ENCODE measurements at places on chromosomes 11 and 22.
A peak's percentile ranks its signal among the peaks of the same experiment; 100 is the strongest.

- no peak for DNase-seq
Measured at GRCh38 chr22:23282986-23283385, 102.7 kb downstream of the BCR start.

GRCh38 chr11:61659413-61660196, 20.6 kb upstream of the DAGLA start:
- no peak for DNase-seq

DNA sequence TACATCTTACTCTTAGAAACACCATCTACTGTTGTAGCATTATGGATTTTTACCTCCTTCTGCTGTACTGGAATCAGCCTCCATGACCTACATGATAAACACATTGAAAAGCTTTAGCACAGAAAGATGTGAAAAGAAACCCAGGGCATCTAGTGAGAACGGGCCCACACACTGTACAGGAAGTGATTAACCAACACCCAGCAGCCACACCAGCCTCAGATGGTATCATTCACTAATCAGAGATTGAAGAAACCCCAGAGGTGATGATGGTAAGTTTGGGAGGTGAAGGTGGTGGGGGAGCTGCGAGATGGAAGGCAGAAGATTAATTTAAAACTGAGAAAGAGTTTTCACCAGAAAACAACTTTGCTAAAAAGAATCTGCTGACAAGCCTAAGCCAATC, 46.1 kb downstream of the RASSF10 start:
- DNase-seq = no peak

DNA sequence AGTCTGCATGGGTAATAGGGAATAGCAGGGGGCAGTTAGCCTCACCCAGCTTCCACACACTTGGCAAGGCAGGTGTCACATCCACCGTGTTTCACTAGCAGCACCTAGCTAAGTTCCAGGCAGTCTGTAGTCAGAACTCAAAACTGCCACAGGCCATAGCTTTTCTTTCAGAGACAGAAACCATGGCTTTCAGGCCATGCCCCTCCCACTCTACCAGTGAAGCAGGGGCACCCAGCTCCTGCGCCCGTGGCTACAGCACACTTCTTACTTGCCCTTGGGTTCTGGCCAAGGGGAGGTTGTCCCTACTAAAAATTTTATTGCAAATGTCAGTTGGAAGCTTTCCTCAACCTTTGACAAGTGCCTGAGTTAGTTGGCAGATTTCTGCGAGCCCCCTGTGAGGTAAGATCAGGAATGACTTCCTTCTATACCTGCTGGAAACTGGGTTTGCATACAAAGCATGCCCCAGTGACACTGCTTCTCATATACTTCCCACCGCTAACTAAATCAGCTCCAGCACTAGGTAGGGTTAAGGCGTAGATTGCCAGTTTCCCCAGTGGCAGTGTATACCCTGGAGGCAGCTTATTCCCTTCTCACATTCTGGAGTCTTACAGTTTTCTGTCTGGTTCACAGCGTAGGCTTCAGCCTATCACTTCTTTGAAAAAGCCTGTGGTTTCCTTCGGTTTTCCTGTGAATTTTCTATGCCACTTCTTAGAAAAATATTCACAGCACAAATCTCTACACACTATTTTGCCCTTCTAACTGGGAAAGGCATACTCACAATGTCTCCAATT, 139.0 kb upstream of the LUZP2 start:
- no peak for DNase-seq

DNA sequence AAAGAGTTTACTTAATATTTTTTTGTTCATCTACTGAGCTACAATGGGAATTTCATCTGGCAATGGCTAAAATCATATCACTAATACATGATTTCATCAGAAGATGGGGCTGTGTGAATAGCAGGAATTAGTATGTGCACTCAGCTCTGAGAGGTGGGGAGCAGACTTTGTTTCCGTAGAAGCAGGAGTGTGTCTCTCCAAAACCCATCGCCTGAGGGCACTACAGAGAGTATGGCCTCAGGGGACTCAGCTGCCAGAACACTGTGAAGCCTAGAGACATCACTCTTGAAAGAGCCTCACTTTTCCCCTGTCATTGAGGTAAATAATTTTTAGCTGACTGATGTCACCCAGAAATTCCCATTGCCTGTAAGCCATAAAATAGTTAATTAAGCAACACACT, 261.4 kb upstream of the ISX start:
- no peak for DNase-seq

GRCh38 chr11:101482556-101483124, 101.2 kb downstream of the TRPC6 start:
- DNase-seq = no peak

DNA sequence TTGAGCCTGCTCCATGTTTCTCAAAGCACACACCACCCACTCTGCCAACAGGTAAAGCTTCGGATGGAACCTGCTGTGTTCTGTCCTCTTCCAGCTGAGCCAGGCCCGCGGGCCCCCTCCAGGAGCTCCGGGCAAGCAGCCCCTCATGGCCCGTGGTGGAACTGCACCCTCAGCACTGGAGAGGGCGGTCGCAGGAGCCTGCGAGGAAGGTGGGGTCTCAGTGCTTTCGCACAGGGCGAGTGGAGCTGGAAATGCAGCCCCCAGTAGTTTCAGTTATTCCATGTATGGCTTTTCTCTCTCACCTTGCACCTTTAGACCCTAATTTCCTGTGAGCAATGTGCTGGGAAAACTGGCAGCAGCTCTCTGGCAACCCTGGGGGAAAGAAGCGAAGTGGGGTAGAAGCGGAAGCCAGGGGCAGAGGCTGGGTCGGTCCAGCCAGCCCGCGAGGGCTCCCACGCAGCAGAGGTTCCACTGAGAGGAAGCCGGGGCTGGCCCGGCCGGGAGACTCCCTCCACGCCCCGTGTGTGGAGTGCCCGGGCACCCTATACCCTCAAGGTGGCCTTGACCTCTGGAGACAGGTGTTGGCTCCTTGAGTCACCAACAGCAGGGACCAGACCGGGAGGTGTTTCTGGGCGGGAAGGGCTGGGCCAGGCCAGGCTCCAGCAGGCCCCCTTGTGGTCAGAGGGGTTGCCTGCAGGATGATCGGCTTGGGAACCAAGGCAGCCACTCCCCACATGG, 119.9 kb upstream of the TMEM45B start:
- DNase-seq = no peak

GRCh38 chr11:5593146-5593545, 3.3 kb upstream of the TRIM6 start:
- no peak for DNase-seq

DNA sequence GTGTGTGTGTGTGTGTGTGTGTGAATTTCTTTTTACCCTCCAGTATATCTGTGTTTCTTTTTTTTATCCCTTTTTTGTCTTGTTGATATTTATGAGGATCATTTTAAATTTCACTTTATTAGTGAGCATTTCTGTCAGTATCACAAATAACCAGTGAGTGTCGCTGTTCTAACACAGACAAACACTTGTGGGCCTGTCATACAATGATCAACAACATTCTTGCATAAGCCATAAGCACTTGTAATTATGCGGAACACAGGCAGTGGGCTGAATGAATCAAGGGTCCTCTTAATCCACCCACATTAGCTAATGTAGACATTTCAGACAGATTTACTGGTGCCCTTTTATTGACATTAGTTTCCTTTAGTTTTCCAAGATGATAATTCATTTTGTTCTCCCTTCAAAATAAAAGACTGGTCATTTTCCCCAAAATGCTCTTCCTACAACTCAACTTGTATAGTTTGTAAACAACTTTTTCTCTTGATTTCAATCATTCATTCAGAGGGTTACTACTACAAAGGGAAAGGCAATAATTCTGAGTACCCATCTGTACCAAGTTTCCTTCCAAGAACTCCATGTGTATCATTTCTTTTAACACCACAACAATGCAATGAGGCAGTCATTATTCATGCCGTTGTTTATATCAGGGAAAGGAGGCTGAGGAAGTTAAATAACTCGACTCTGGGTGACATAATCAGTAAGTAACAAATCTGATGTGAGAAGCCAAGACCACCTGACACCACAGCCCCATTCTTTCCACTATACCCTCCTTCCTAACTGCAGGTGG, 34.5 kb upstream of the ANO3 start:
- peak; percentile 29 for DNase-seq

DNA sequence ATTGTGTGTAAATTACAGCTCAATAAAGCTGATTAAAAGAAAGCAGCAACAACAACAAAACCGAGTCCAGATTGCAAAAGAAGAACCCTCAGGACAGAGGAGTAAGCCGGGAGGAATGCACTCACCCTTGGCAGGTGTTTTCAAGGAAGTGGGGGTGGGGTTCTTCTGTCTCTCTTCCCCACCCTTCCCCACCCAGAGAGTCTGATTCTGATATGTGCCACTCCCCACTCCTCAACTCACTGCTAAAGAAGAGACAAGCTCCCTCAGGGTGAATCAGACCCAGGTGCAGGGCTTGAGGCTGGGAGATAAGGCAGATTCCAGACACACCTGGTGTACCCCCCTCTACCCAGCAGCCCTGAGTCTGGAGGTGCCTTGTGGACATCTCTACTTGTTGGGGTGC, 38.4 kb upstream of the PHF21A start:
- no peak for DNase-seq

DNA sequence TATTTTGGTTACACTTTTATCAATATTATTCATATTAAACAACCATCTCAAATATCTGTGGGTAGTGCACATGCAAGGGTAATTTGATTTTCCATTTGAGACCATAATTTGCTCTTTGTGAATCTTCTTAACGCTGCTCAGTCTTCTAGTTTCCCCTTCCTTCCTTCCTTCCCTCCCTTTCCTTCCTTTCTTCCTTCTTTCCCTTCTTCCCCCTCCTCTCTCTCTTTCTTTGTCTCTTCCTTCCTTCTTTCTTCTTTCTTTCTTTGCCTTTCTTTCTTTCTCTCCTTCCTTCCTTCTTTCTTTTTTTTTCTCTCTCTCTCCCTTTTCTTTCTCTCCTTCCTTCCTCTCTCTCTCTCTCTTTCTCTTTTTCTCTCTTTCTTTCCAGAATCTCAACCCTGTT, 4.1 kb upstream of the RNF26 start:
- no peak for DNase-seq

- no peak for DNase-seq
Measured at GRCh38 chr11:95674657-95675358, 114.8 kb downstream of the FAM76B start.

- no peak for DNase-seq
Measured at GRCh38 chr22:41383085-41383484, 1.3 kb downstream of the TEF start.

DNA sequence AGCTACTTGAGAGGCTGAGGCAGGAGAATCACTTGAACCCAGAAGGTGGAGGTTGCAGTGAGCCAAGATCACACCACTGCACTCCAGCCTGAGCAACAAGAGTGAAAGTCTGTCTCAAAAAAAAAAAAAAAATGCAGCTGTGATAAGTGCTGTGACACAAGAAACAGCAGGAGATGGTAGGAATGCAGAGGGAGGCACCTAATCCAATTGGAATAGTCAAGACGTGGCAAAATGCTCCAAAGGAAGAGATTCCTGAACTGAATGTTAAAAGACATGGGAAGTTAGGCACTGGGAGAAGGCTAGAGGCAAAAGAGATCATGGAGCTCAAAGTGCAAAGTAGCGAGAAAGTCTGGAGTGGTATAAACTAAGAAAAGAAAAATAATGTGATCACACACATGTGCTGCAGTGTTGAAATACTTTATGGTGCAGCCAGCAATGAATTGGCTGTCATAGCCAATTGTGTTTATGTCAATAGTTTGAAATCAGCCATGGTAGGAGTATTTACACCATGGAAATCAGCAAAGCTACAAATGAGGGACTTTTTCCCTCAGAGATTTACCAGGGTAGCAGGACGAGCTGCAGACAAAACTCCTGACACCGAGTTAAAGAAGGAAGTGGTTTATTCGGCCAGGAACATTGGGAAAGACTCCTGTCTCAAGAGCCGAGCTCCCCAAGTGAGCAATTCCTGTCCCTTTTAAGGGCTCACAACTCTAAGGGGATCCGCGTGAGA, 40.9 kb upstream of the LIPT2 start:
- no peak for DNase-seq

DNA sequence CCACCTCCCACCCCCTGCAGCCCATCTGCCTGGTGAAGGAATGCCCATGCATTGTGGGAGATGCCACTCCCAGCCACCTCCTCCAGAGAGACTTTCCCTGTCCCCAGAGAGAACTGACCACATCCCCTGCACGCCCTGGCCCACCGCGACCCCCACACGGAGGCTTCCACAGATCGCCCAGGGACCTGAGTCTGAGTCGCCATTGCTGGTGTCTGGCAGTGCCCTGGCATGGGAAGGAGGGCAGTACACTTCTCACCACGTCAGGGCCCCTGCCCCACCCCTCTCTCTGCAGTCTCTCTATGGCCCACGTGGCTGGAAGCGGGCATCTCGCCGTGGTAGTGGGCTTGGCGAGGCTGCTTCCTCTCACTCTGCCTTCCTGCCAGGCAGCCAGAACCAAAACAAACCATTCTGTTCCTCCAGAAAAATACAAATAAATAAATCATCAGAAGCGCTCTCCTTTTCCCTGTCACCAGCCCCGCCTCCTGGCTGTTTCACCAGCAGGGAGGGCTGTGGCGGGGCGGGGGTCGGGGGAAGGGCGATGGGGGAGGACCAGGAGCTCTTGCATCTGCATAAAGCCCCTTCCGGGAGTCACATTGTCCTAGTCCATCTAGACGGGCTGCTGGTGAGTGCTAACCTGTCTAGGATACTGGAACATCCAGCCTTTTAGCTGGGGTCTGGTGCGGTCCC, 20.9 kb downstream of the SHISAL1 start:
- no peak for DNase-seq

- DNase-seq = no peak
Measured at GRCh38 chr22:48407256-48407955, 1420.3 kb downstream of the BRD1 start.

- no peak for DNase-seq
Measured at GRCh38 chr11:92596596-92597317, 372.1 kb downstream of the FAT3 start.

DNA sequence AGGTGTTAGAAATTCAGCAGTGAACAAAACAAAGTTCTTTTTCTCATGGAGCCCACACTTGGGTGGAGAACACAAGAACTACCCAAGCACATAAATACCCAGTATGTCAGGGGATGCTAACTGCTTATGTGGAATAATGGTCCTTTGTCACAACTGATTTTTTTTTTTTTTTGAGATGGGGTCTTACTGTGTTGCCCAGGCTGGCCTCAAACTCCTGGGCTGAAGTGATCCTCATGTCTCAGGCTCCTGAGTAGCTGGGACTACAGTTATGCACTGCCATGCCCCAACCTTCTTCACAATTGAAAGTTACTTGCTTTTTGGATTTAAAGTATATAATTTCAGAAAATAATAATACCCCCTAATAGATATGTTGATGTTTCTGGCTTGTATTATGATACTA, 122.6 kb upstream of the RASSF10 start:
- DNase-seq = no peak

GRCh38 chr22:23397008-23397612, 183.0 kb downstream of the IGLL1 start:
- no peak for DNase-seq

GRCh38 chr22:36732609-36733008, 29.1 kb upstream of the CACNG2 start:
- no peak for DNase-seq

- no peak for DNase-seq
Measured at GRCh38 chr11:13691286-13691899, 22.9 kb downstream of the FAR1 start.

DNA sequence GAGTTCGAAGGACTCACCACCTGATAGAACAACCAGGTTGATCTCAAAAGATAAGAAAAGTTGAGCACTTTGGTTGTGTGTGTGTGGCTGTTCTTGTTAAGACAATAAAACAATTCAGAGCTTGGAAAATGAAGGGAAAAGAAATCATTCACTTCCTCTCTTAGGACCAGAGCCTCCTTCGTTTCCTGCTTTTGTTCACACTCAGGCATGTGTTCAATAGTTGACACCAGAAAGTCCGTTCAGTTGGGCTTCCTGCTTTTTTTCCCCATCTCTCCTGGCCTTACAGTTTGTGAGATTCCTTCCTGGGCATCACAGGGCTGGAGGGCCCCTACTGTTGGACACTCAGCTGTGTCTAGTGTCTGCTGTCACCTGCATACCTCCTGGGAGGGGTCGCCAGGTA, 48.0 kb downstream of the TSPAN18 start:
- no peak for DNase-seq

Data from AG09319 (cell line).